DND-41 (cell line): ENCODE measurements at places on chromosomes 6 and 20.

DNA sequence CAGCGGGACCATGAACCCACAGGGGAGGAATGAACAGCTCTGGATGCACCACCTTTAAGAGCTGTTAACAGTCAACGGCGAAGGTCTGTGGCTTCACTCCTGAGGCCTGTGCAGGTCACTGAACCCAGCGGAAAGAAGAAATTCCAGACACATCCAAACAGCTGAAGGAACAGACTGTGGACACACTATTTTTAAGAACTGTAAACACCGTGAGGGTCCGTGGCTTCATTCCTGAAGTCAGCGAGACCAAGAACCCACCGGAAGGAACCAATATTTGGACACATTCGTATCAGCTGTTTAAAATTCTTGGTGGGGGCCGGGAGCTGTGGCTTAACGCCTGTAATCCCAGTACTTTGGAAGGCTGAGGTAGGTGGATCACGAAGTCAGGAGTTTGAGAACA is 5.4 kb upstream of the TMEM14B start:
- H3K4me1 ChIP-seq: peaks cover 10% of the 10 kb centered on the region
- no peak overlapping the region for H3K27ac ChIP-seq
- H3K4me3 ChIP-seq: no peak overlapping the region
- no peak for DNase-seq

- H3K27ac ChIP-seq: no peak overlapping the region
- no peaks in the 10 kb centered on the region for H3K36me3 ChIP-seq
- peaks cover 4% of the 10 kb centered on the region for H3K27me3 ChIP-seq
Measured at GRCh38 chr20:57025261-57025660, 241.2 kb downstream of the BMP7 start.

GRCh38 chr6:170136541-170137175 is 154.2 kb downstream of the DLL1 start:
- H3K27me3 ChIP-seq: no peaks in the 10 kb centered on the region
- no peaks in the 10 kb centered on the region for H3K36me3 ChIP-seq
- no peak for DNase-seq
- no peaks in the 10 kb centered on the region for H3K4me1 ChIP-seq
- no peak overlapping the region for H3K27ac ChIP-seq
- H3K4me3 ChIP-seq: no peak overlapping the region

GRCh38 chr6:139172151-139172550 is 37.3 kb downstream of the HECA start:
- H3K4me1 ChIP-seq: no peaks in the 10 kb centered on the region
- H3K27me3 ChIP-seq: no peaks in the 10 kb centered on the region
- DNase-seq: no peak
- H3K36me3 ChIP-seq: peaks cover 81% of the 10 kb centered on the region

- peaks cover 12% of the 10 kb centered on the region for H3K36me3 ChIP-seq
- H3K27me3 ChIP-seq: no peaks in the 10 kb centered on the region
- H3K4me3 ChIP-seq: no peak overlapping the region
- no peak for DNase-seq
- no peaks in the 10 kb centered on the region for H3K4me1 ChIP-seq
Measured at GRCh38 chr20:20531283-20531682, 163.4 kb downstream of the INSM1 start.

GRCh38 chr6:48280035-48280620 is 169.1 kb upstream of the PTCHD4 start:
- H3K27me3 ChIP-seq: no peaks in the 10 kb centered on the region
- H3K4me1 ChIP-seq: no peaks in the 10 kb centered on the region
- H3K27ac ChIP-seq: no peak overlapping the region
- no peak overlapping the region for H3K4me3 ChIP-seq
- no peak for DNase-seq

DNA sequence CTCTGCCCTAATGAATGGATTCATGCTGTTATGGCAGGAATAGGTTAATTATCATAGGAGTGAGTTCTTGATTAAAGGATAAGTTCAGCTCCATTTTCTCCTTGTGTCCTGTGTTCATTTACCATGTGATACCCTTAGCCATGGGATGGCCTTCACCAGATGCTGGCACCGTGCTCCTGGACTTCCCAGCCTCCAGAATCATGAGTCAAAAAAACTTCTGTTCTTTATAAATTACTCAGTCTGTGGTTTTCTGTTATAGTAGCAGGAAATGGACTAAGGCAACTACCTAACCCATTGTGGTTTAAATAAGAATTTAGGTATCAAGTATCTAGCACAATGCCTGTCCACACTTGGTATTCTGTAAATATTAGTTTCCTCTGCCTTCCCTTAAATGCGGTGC is 223.5 kb downstream of the MEI4 start:
- H3K27ac ChIP-seq: no peak overlapping the region
- H3K4me3 ChIP-seq: no peak overlapping the region
- no peaks in the 10 kb centered on the region for H3K36me3 ChIP-seq
- no peaks in the 10 kb centered on the region for H3K4me1 ChIP-seq
- H3K27me3 ChIP-seq: no peaks in the 10 kb centered on the region
- DNase-seq: no peak

DNA sequence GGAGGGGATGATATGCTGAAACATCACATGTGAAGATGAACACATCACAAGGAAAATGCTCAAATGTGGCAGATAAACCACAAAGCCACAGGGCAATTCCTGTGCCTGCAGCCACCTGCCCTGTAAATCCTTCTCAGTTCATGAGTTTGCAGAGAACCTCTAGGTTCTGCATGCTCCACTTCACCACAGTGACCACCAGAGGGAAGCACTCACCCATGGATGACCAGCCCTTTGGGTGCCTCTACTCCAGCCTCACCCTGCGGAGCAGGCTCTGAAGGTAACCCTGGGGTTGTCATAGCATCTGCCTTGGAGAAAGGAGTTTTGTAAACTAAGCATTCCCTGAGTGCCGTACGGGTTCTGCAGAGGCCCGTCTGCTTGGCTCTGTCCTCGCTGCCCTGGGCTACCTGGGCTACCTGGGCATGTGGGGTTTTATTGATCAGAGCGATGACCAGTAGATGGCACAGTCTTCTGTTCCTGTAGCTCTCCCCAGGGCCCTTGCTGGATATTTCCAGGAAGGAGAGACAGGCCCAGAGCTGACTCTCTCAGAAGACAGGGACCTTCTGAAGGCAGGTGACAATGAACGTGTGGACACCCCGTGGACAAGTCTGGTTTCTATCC is 31.7 kb upstream of the CST1 start:
- no peak overlapping the region for H3K4me3 ChIP-seq
- H3K4me1 ChIP-seq: peaks cover 14% of the 10 kb centered on the region
- H3K27ac ChIP-seq: no peak overlapping the region
- H3K36me3 ChIP-seq: no peaks in the 10 kb centered on the region

DNA sequence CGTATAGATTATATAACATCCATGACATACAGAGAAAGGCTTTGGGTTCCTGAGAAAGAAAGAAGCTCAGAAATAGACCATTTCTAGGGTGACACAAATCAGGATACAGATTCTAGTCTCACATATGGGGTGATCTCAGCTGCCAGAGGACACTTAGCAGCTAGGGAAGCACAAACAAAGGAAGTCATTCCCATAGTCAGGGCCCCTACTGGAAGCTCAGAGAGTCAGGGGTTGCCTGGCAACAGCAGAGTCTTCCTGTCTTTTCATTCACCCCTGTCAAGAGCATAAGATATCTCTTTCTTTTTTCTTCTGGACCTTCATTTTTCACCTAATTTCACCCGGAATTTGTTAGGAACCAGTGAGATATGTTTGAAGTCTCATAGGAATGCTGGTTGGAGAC is 81.9 kb upstream of the IYD start:
- DNase-seq: no peak
- no peak overlapping the region for H3K4me3 ChIP-seq
- no peaks in the 10 kb centered on the region for H3K4me1 ChIP-seq
- H3K27me3 ChIP-seq: no peaks in the 10 kb centered on the region
- H3K36me3 ChIP-seq: no peaks in the 10 kb centered on the region
